ENCODE measurements at places on chromosomes 6 and 20.

- H3K36me3 ChIP-seq, result no peaks in the 10 kb centered on the region
- DNase-seq, result no peak
- H3K4me3 ChIP-seq, result no peak overlapping the region
- H3K4me1 ChIP-seq, result no peaks in the 10 kb centered on the region
Observed at GRCh38 chr6:38982470-38982869, 66.1 kb upstream of the GLP1R start.

- no peaks in the 10 kb centered on the region for H3K36me3 ChIP-seq
- H3K4me3 ChIP-seq, result no peak overlapping the region
- H3K4me1 ChIP-seq, result no peaks in the 10 kb centered on the region
- no peak overlapping the region for H3K27ac ChIP-seq
- DNase-seq, result no peak
Observed at GRCh38 chr6:71031912-71032311, 75.1 kb upstream of the B3GAT2 start.

GRCh38 chr6:22445946-22446345 lies 123.4 kb upstream of the HDGFL1 start:
- no peak overlapping the region for H3K4me3 ChIP-seq
- H3K27me3 ChIP-seq, result no peaks in the 10 kb centered on the region
- H3K4me1 ChIP-seq, result peaks cover 9% of the 10 kb centered on the region
- no peaks in the 10 kb centered on the region for H3K36me3 ChIP-seq

GRCh38 chr6:95159557-95159956 lies 417.8 kb upstream of the MANEA start:
- no peak for DNase-seq
- H3K4me3 ChIP-seq, result no peak overlapping the region
- H3K4me1 ChIP-seq, result no peaks in the 10 kb centered on the region
- H3K27ac ChIP-seq, result no peak overlapping the region
- H3K27me3 ChIP-seq, result no peaks in the 10 kb centered on the region

- no peak for DNase-seq
- H3K4me3 ChIP-seq, result no peak overlapping the region
- H3K36me3 ChIP-seq, result no peaks in the 10 kb centered on the region
- H3K27me3 ChIP-seq, result no peaks in the 10 kb centered on the region
- H3K27ac ChIP-seq, result no peak overlapping the region
- H3K4me1 ChIP-seq, result peaks cover 27% of the 10 kb centered on the region
Observed at GRCh38 chr6:157998707-157999167, 17.1 kb downstream of the SYNJ2 start.

DNA sequence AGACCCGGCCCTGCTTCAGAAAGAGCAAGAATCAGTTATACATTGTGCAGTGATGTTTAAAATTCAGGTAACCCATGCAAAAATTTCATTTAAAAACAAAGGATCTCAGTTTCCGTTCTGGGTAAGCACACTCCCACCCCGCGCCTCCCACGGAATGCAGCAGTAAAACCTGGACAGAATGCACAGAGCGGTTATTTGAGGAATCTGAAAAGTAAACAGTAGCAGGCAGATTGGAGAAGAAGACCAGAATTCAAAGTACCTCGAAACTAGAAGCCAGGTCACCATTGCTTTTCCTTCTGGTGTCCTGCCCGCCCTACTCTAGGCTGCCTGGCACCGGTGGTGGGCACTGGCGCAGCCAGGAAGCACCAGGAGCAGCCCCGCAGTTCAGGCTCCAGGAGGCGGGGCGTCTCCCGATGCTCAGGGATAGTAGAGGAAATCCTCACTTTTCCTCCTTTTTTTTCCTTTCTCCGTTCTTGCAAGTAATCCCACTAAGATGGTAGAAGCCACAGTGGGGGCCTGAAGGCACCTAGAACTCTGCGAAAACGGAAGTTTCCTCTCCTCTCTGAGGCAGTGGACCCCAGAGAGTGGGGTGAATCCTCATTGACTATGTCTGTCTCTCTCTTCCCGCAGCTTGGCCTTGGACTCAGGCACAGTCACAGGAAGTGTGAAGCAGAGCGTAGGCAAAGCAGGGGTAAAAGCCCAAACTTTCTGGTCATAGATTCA lies 28.3 kb downstream of the METTL24 start:
- H3K27me3 ChIP-seq, result no peaks in the 10 kb centered on the region
- peak overlapping the region; percentile 29 for H3K4me3 ChIP-seq
- no peaks in the 10 kb centered on the region for H3K36me3 ChIP-seq
- DNase-seq, result no peak

DNA sequence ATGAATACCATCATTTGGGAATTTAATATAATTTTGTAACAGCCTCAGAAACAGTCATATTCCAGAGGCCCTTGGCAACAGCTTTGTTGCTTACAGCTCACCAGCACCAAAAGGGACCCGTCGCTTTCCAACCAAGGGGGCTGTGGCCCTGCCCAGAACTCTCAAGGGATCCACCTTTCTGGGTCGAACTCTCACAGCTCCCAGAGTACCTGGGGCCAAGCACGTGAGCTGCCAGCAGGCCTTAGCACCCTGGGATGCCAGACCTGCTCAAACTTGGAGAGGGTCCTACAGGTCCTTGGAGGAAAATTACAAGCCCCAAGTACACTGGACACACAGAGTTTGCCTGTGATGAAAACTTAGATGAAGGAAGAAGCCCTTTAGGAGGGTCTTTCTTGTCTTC lies 66.6 kb downstream of the SNX5 start:
- H3K4me1 ChIP-seq, result no peaks in the 10 kb centered on the region
- DNase-seq, result no peak
- no peak overlapping the region for H3K4me3 ChIP-seq
- no peak overlapping the region for H3K27ac ChIP-seq
- H3K36me3 ChIP-seq, result no peaks in the 10 kb centered on the region

DNA sequence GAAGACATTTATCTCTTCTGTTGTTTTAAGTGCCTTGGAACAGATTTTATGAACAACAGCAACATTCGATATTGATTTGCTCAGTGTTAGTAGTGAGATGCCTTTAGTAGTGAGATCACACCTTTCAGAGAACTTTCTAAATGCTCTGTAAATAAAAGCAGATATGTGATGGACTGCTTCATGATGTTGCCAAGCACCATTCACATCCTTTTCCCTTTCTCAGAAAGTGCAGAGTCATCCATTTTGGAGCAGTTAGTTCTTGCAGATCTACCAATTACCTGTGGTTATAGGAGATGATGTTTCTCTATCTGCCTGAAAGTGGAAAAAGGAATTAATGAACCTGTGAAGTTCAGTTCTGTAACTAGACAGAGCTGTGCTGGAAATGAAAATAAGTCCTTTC lies 27.0 kb downstream of the CBFA2T2 start:
- peaks cover 25% of the 10 kb centered on the region for H3K4me1 ChIP-seq
- no peak overlapping the region for H3K27ac ChIP-seq
- H3K36me3 ChIP-seq, result no peaks in the 10 kb centered on the region
- H3K4me3 ChIP-seq, result no peak overlapping the region
- no peaks in the 10 kb centered on the region for H3K27me3 ChIP-seq

DNA sequence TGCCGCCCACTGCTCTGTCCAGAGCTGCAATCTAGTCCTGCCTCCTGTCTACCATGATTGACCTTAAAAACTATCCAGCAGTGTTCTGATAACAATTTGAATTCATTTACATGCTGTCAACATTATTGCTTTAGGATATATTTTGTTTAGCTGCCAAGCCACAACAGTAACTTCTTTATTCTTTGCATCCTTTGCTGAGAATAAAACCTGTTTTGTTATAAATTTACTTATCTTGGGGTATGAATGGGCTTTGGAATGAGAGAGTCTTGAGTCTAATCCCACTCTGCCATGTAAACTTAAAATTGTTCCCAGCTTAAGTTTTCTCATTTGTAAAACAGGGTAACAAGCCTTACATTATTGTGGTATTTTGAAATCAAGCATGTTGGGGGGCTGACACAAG lies 116.4 kb downstream of the FLRT3 start:
- H3K27ac ChIP-seq, result no peak overlapping the region
- H3K4me1 ChIP-seq, result peaks cover 3% of the 10 kb centered on the region
- no peaks in the 10 kb centered on the region for H3K36me3 ChIP-seq
- no peak overlapping the region for H3K4me3 ChIP-seq

- no peaks in the 10 kb centered on the region for H3K27me3 ChIP-seq
- no peak overlapping the region for H3K27ac ChIP-seq
- no peak for DNase-seq
- no peaks in the 10 kb centered on the region for H3K36me3 ChIP-seq
Observed at GRCh38 chr6:165906-166305, 126.4 kb upstream of the DUSP22 start.

DNA sequence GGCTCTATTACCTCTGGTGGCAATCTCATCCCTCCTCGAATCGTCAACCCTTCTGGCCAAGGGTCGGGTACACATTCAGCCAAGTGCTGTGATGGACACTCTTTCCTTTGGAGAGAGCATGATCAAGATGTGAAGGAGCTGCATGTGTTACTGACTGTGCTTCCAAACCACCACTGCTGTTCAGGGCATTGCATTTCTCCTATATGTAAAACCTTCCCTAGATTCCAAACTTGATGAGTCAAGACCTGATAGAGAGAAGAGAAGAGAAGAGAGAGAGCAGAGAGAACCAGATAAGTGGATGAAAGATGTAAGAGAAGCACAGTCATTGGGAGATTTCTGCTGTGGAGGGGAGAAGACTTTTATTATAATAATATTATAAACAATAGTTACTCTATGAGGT lies 162.2 kb downstream of the KCNQ5 start:
- no peaks in the 10 kb centered on the region for H3K36me3 ChIP-seq
- no peak overlapping the region for H3K4me3 ChIP-seq
- no peaks in the 10 kb centered on the region for H3K4me1 ChIP-seq
- H3K27me3 ChIP-seq, result no peaks in the 10 kb centered on the region

DNA sequence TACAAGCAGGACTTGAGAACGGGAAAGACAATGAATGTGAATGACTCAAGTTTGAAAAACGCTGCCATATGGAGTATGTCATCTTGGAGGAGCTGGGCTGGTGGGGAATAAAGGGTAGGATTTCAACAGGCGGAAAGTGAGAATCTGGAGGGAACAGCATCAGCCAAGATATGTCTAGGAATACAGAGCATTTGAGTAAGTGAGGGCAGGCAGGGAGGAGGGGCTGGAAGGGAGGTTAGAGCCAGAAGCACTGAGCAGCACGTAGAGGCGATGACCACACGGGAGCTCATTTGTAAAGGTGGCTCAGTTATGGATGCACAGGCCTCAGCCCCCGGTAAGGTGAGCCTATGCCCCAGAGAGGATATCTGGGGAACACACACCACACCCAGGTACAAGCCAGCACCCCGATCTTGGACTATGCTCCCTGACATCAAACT lies 115.1 kb downstream of the ZMYND8 start:
- H3K4me1 ChIP-seq, result no peaks in the 10 kb centered on the region
- H3K27ac ChIP-seq, result no peak overlapping the region
- no peaks in the 10 kb centered on the region for H3K36me3 ChIP-seq
- H3K27me3 ChIP-seq, result no peaks in the 10 kb centered on the region
- no peak for DNase-seq

GRCh38 chr20:35490736-35491181 lies 35.4 kb downstream of the CEP250 start:
- DNase-seq, result no peak
- H3K36me3 ChIP-seq, result no peaks in the 10 kb centered on the region
- H3K27ac ChIP-seq, result no peak overlapping the region
- peak overlapping the region; percentile 28 for H3K4me3 ChIP-seq

DNA sequence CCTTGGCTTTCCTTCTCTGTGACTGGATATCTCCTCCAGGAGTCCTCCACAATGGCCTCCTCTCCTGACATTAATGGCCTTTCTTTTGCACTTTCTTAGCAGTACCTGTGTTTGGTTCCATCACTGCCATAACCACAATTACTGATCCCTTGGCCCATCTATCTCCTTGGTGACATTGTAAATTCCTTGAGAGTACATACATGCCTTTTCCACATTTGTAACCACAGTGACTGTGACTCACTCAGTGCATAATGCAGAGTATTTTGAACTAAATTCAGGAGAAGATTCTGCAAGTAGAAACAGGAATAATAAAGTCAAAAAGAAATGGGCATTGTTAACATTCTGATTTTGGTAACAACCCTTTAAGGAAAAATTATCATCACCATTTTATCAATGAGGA lies 197.2 kb upstream of the SOX4 start:
- no peaks in the 10 kb centered on the region for H3K4me1 ChIP-seq
- H3K4me3 ChIP-seq, result no peak overlapping the region
- no peak overlapping the region for H3K27ac ChIP-seq

- no peaks in the 10 kb centered on the region for H3K27me3 ChIP-seq
- H3K27ac ChIP-seq, result no peak overlapping the region
- no peak for DNase-seq
- peaks cover 23% of the 10 kb centered on the region for H3K4me1 ChIP-seq
- H3K36me3 ChIP-seq, result no peaks in the 10 kb centered on the region
Observed at GRCh38 chr6:37840940-37841300, 21.4 kb downstream of the ZFAND3 start.

DNA sequence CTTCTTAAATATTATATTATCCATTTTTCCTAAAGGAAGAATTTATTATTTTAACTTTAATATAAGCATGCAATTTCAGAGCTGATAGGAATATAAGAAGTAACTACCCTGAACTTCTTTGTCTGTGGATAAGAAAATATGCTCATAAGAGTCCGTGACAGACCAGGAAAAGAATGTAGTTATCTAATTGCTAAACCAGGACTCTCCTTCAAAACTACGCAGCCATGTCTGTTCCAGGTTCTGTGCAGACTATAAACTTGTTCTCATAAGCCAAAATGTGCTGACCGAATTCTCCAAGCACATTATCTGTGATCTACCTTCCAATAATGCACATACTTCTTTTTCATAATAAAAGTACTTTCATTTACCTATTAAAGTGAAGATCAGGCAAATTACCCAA lies 116.5 kb downstream of the TRDN start:
- no peak for DNase-seq
- H3K4me1 ChIP-seq, result no peaks in the 10 kb centered on the region
- no peaks in the 10 kb centered on the region for H3K36me3 ChIP-seq
- H3K4me3 ChIP-seq, result no peak overlapping the region
- no peak overlapping the region for H3K27ac ChIP-seq

DNA sequence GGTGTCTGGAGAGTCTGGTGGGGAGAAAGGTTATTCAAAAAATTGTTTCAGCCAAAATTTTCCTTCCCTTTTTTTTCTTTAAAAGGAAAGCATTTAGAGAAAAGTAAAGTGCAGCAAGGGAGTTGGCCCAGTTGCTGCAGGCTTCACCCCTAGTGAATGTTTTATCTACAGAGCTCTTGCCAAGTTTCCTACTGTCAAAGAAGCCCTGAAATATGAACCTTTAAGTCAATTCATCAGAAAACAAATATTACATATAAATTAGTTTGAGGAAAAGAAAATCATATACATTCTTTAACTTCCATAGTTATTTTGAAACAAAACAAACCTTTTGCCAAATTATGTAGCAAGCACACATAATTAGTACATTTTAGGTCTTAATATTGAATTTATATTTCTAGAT lies 25.0 kb upstream of the HMGCLL1 start:
- no peak overlapping the region for H3K27ac ChIP-seq
- no peaks in the 10 kb centered on the region for H3K4me1 ChIP-seq
- H3K4me3 ChIP-seq, result no peak overlapping the region
- no peaks in the 10 kb centered on the region for H3K36me3 ChIP-seq

DNA sequence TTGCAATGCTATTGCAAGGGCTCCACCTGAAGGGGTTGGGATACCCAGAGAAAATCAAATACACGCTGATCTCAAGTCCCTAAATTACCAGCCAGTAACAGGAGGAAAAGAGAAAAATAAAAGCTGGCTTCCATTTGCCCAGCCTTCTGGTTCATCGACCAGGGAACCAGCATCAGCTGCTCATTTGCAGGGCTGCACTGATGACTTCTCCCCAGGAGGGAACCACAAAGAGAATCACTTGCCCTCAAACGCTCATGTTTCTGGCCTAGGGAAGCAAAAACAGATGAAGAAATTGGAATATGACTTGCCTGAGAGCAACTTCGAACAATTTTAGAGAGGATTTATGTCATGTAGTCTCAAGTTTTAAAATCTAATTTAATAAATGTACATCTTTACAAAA lies 119.7 kb downstream of the SH3BGRL2 start:
- H3K36me3 ChIP-seq, result no peaks in the 10 kb centered on the region
- H3K4me3 ChIP-seq, result no peak overlapping the region
- no peaks in the 10 kb centered on the region for H3K27me3 ChIP-seq
- H3K4me1 ChIP-seq, result no peaks in the 10 kb centered on the region

Data from vagina (tissue), 2 donors.